Left ventricle myocardium superior (tissue), 1 donor: ENCODE measurements at places on chromosomes 6 and 20. TPM values are rescaled to one million over a fixed set of nuclear protein-coding genes. Genes with fewer than 3 reads are reported as not detected.

DNA sequence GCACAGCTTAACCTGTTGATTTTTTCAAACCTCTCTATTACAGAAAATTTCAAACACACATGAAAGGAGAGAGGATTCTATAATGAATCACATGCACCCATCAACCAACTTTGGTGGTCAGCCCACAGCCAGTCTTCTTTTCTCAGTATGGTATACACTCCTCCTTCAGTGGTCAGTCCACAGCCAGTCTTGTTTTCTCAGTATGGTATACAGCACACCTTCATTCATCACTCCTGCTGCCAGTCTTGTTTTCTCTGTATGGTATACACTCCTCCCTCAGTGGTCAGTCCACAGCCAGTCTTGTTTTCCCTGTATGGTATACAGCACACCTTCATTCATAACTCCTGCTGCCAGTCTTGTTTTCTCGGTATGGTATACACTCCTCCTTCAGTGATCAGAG, 67.8 kb downstream of the SYNDIG1 start:
- no peak for DNase-seq

DNA sequence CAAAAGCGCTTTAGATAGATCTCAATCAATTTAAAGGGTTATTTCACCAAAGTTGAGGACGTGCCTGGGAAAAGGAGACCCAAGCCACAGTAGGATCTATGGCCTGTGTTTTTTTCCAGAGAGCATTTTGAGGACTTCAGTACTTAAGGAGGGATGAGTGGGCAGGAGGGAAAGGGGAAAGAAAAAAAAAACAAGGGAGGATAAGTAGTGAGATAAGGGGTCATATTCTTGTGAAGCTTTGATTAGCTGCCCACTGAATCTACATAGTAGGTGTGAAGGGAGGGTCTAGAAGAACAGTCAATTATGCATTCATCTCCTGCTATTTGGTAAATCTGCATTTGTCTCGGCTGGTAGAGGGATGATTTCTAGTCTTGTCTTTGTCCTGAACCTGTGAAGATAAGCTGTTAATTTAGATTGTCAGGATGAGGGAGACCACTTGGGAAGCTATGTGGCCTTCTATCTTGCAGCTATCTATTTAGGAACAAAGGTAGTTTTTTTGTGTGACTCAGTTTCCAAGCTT, 48.4 kb downstream of the CLVS2 start:
- no peak for DNase-seq

DNA sequence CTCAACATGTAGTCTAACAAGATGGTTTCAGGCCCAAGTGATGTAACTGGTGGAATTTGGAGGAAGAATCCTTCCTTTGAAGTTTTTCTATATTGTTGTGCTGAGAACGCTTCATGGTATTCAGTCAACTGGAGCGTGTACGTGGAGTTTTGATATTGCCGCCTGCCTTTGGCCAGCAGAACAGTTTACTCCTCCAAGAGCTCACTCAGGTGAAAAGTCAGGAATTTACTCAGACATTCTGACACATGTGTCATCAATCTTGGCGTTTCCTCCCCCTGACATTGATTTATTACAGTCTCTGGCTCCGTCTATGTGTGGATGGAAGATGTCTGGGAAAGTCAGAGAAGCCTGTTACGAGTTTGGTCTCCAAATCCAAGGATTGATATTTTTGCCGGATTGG, 19.0 kb upstream of the TGM2 start:
- no peak for DNase-seq

GRCh38 chr6:144566868-144567615, 281.9 kb downstream of the UTRN start:
- DNase-seq, result no peak

DNA sequence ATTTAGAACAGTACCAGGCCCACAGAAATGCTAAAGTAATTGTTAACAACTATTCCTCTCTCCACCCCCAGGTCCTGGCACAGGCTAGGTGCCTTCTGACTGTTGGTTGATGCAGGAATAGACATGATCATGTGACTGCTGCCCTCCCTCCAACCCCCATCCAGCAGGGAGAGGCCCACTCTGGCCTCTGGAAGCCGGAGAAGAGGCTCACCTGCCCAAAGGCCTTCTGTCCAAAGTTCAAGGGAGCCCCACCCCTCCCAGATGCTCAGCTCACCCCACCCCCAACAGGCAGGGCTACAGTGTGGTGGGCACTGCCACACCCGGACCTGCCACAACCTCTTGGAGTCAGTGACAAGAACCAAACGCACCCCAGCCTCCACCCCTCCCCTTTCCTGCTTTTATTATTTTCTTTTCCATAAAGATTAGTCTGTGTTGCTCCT, 26.9 kb upstream of the FOXP4 start:
- DNase-seq, result no peak

DNA sequence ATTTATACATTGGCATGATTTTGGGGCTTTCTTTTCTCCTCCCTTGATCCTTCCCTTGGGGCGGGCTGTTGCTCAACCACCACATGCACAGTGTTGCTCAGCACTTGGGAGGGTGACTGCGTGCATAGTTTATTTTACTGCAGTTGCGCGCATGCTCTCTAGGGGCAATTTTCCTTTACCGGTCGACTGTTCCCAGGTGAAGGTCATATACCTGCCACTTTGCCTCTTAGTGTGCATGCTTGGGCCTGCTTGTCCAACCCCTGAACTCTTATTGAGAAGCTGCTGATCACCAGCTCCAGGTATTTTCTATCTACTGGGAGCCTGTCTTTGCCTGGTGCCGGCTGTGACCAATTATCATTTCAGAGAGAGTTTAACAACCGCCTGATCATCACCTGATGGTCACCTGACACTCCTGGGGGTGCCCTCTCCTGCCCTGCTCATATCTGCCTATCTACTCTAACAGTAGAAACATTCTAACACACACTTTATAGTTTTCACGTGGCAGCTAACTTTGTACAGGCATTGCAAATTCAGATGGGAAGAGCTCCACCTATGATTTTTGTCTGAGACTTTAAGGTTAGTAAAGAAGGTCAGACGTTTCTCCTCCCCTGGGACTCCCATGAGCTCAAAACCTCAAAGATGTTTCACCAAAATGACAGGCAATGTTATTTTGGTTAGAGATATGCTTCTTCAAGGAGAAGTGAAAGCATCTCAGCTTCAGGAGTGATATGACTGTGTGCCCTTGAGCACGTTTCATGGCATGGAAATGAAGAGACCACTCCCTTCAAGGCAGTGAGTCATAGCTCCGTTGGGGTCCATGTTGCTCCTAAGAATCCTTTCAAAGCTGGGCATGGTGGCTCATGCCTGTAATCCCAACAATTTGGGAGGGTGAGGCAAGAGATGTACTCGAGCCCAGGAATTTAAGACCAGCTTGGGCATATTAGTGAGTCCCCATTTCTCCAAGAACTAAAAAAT, 227.5 kb upstream of the MYLIP start:
- no peak for DNase-seq

- no peak for DNase-seq
These were observed 139.3 kb upstream of the COL21A1 start for GRCh38 chr6:56386717-56387116.

DNA sequence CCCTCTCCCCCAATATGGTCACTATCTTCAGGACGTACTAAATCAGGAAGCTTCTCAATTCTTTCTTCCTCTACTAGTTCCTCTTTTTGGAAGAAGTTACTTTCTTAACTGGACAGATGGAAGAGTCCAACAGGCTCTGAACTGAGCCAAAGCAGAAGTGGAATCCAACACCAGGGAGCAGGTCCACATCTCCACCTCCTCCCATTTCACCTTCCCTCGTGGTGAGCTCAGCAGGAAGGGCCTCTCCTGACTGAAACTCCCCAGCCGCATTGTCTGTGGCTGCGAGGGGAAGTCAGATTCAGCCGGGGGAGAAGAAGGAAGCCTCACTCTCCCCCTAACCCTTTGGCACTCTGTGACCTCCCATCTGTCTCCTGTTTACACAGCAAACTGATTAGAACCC, 63.8 kb upstream of the UST start:
- DNase-seq, result no peak

DNA sequence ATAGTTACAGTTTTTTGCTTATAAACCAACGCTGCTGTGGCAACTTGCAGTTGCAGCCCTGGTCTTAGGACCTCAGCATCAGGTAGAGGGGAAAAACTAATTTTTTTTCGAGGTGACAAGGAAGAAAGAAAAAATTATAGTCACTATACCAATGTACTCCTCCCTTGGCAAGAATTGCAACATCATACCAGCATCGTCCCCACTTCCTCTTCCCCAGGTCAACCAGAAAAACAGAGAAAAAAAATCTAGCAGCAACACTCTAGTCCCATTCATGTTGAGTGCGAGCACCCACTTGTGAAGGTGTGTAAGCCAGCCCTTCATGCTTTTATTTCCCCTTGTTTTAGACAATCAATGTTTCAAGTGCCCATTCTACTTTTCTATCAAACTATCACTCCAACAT, 13.1 kb upstream of the DCBLD1 start:
- no peak for DNase-seq

GRCh38 chr6:133042550-133043120, 198.5 kb upstream of the EYA4 start:
- no peak for DNase-seq

Gene POU3F2
- total RNA-seq, result not detected

Gene HDAC2
- total RNA-seq, result 46.7 TPM
